ENCODE measurements at places on chromosomes 6 and 20.
A peak's percentile ranks its signal among the peaks of the same experiment; 100 is the strongest.

DNA sequence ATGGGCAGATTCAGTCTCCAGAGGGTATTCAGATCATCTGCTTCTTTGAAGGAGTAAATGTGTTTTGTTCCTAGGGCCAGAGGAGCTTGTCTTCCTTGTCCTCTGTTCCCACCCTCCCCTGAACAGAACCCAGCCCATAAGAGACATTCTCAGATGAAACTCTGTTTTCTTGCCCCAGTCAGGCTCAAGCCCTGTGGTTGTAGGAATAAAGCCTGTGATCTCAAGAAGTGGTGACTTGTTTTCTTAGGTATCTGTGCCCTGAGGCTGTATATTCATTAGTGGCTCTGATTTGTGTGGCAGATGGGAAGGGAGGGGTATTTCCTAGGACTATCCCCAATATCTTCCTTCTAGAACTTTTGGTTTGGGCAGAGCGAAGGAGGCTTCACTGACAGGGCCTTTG lies 27.9 kb downstream of the GSS start:
- no peak for DNase-seq

GRCh38 chr6:142152746-142153145 lies 5.7 kb downstream of the VTA1 start:
- DNase-seq = no peak

- DNase-seq = no peak
Observed at GRCh38 chr6:35673755-35674154, 15.0 kb downstream of the FKBP5 start.

GRCh38 chr20:60138256-60139220 lies 180.3 kb downstream of the CDH26 start:
- peak; percentile 6 for DNase-seq

- no peak for DNase-seq
Observed at GRCh38 chr6:112253498-112253840, 898 bp downstream of the LAMA4 start.

- DNase-seq = peak; percentile 45
Observed at GRCh38 chr6:137223370-137224131, 4.4 kb upstream of the IFNGR1 start.

DNA sequence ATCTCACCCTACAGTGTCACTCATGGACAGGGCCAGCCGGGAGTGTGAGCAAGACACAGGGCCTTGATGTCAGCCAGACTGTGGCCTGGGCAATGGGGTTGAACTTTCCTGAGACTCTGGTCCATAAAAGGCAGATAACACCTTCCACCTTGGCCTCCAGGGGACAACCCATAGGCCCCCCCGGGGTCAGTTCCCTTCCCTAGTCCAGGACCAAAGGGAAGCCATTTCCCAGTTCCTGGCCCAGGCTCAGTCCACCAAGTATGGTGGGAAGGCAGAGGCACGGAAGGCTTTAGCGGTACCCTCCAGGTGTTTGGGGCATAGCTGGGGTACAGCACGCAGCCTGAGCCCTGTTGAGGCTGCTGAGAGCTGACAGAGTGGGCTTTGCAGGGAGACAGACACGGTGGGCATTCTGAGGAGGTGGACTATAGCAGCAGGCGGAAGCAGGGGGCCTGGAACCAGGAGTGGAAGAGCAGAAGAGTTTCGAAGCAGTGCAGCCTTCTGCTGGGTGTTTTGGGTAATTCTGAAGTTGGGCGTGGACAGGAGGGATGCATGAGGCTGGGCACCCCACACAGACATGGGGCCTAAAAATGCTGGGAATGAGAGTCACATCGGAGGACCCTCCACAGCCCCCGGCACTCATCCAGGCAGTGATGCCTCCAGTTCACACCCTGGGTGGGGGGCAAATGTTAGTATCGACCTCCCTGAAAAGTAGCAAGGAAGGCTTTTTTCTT lies 43.9 kb upstream of the CD93 start:
- no peak for DNase-seq

GRCh38 chr20:4875578-4876067 lies 125.7 kb downstream of the SLC23A2 start:
- peak; percentile 85 for DNase-seq

GRCh38 chr6:54107470-54108090 lies 3.7 kb upstream of the MLIP start:
- DNase-seq = peak; percentile 63

DNA sequence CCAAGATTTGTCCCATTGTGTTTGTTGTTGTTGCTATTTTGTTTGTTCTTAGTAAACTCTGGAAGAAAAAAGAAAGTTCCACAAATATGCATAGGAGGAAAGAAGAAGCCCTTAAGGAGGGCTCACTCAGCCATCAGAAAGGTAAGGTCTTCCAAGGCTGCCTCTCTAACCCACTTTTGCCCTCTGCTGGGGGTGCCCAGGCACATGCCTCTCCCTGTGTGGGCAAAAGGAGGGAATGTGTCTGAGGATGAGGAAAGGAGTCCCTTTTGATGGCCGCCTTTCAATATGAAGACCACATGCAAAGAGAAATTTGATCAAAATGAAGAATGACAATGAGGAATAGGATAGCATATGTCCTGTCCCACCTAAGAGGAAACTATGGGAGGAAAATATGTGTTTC lies 248.2 kb upstream of the POU3F2 start:
- no peak for DNase-seq

Data from NCI-H446 treated with DMSO at 0.1 percent for 48 hours (cell line).